GM23338 (cell line): ENCODE measurements at places on chromosomes 12 and 14. TPM values are rescaled to one million over a fixed set of nuclear protein-coding genes. Genes with fewer than 3 reads are reported as not detected.

Gene TMEM63C
- polyA plus RNA-seq, result 1.2 and 2.1 TPM in 2 replicates

- no peak for DNase-seq
Measured at GRCh38 chr12:46722394-46723185, 103.2 kb downstream of the SLC38A4 start.

GRCh38 chr14:57659052-57659451, 165.4 kb upstream of the CCDC198 start:
- no peak for DNase-seq

GRCh38 chr14:100374876-100375265, 51.7 kb downstream of the SLC25A47 start:
- no peak for DNase-seq
